ENCODE measurements at places on chromosomes 16 and 17.

DNA sequence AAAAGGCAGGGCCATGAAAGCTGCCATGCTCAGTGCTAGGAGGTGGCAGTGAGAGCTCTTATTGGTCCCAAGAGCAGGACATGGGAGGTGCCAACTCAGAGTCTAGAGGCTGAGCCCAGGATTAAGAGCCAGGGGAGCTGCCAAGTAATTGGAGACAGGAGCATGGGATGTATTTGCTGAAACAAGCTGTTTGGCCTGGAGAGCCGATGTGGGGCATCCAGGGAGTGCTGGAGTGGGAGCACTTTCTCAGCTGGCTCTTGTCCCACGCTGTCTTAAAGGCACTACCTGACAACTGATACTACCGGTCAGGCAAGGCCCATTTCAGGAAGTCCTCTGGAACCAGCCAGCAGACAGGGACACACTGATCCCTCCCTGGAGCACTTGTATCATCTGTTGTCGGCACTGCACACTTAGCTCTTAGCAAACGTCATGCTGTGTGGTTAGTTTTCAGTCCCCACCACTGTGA lies 19.3 kb downstream of the ANKFN1 start:
- no peak for DNase-seq

DNA sequence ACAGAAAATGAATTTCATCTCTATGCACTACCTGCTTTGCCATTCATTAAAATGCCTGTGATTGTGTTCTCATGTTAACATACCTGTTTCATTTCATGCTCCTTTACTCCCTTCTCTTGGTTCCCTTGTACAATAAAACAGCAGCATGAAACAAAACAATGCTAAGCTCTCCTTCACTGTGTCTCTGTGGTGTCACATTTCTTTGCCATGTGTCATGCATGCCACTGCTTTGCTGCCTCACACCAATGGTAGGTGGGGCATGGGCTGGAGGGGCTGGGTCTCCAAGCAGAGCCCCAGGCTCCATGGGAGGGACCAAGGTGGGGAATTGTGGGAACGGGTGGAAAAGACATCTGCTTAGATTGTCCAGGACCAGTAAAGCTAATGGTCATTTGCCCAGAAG lies 83.6 kb downstream of the RGS9 start:
- DNase-seq = no peak

- no peak for DNase-seq
These were observed 17.9 kb upstream of the BEAN1 start for GRCh38 chr16:66409156-66409555.

DNA sequence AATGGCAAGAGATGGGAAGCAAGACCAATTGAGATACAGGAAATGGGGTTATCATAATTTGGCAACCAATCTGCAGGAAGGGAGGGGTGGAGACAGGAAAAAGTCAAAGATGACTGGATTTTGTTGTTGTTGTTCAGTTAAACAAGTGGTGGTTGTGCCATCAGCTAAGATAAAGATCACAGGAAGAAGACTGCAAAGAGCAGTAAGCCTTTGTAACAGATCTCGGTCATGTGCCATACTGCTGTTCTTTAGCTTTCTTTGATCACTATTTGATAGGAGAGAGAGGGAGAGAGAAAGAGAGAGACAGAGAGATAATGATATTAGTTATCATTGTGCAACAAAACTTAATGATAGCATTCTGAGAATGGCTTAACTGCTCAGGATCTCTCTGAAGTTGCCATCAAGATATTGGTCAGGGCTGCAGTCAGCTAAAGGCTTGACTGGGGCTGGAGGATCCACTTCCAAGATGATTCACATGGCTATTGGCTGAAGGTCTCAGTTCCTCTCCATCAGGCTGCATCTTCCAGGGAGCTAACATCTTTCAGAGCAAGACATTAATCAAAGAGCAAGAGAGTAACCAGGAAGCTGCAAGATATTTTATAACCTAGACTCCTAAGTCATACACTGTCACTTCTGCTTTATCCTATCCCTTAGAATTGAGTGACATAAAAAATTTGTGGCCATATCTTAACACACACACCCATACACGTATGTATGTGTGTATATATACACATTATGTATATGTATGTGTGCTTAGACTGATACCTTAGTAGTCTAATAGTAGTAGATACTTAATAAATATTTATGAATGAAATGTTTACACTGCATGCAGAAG lies 405.0 kb downstream of the SHISA9 start:
- no peak for DNase-seq

DNA sequence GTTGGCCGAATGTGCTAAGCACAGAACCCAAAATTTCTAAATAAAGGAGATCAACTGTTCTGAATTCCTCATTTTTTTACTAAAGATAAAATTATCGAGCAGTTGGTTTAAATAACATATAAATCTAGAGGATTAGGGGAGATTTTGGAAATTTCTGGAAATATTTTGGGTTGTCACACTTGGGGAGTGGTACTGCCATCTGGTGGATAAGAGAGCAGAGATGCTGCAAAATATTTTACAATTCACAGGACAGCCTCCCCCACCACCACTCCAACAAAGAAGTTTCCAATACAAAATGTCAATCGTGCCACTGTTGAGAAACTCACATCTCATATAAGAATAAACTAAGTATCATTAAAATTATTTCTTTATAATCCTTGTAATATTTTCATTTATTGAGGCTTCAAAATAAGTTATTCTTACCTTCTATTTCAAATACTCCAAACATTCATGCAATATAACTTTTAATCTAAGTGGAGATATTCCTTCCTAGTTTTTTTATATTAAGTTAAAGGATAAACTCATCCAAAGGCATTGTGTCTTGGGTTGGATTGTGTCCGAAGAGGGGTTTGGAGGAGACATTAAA lies 17.0 kb upstream of the ABCA8 start:
- DNase-seq = no peak

DNA sequence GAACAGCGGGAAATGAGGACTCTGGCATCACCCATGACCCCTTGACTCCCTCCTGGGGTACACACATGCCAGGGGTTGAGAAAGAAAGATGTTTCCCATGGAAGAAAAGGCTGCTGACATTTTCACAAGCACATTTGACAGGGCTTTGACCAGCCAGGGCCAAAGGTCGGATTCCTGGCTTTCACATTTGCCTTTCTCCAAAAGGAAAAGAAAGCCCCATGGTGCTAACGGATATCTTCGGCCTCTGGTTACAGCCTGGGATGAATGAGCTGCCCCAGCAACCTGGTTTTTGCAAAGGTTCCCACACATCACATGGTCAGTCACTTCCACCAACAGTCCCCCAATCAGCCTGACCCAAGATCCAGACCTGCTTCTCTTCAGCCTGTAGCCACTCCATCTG lies 478.2 kb upstream of the CDH11 start:
- no peak for DNase-seq

GRCh38 chr17:4665027-4665426 lies 23.5 kb upstream of the ALOX15 start:
- no peak for DNase-seq

DNA sequence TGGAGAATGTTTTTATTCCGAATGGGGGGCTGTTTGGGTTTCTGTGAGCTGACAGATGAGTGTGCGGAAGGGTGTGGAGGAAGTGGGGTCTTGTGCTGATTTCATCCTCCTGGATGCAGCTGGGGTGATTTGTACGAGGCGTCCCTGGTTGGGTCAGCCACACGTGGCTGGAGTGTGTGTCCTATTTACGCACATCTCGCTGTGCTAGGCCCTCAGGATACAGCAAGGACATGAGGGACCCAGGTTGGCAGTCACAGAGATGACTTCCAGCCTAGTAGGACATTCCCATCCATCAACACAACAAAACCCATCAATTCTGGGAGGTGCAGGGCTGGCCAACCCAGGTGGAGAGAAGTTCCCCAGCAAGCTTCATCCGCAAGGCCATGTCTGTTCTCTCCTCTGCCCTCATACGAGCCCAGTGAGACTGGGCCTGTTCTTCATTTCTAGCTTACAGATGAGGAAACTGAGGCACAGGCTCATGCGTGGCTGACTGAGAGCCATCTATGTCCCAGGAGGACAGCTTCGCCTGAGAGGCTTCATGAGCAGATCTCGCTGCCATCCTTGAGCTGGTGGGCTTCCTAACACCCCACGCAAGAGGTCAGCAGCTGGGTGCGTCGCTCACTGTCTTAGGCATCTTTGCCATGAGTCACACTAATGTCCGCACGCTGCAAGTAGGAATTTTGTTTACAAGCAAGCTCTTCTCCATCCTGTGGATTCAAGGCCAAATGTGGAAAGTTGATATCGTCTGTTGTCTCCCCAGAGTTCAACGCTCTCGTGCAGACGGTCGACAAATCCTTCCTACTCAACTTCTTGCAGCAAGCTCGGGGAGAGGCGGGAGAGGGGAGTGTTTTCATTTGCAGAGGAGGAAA lies 24.4 kb downstream of the IRF8 start:
- no peak for DNase-seq

DNA sequence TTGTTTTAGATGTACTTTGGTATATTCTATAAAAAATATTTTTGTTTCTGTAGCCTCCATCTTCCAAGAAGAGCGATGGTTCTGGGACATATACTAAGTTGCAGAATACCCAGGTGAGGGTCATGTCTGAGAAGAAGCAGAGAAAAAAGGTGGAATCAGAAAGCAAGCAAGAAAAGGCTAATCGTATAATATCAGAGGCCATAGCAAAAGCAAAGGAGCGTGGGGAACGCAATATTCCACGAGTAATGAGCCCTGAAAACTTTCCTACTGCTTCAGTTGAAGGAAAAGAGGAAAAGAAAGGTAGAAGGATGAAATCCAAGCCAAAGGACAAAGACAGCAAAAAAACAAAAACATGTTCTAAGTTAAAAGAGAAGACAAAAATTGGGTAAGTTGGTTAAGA lies 154.6 kb downstream of the CHD9 start:
- DNase-seq = no peak

DNA sequence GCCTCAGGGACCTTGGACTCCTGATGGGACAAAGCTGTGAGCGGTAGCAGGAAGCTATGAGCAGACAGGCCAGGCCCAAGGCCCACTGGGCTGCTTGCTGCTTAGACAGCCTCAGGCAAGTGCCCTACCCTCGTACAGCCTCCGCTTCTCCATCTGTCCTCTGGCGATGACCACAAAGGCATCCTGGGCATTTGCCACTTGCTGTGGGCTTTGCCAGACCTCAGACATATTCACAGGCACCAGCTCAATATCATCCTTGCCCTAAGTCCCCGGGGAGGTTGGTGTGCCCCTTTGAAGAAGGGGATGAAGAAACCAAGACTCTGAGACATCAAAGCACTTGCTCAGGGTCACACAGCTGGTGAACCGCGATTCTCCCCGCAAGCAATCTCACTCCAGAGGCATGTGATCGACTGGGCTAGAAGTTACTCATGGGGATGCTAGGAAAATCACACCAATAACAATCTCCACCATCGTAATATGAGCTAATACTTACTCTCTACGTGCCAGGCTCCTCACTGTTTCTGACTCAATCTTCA lies 21.7 kb downstream of the PPL start:
- DNase-seq = no peak

Measured in stimulated activated CD8-positive, alpha-beta memory T cell treated with anti-CD3 and anti-CD28 coated beads, Interleukin-15, amount 100 ng/mL, for 24 hours (primary cell).